ENCODE measurements at places on chromosomes 3 and 15.

DNA sequence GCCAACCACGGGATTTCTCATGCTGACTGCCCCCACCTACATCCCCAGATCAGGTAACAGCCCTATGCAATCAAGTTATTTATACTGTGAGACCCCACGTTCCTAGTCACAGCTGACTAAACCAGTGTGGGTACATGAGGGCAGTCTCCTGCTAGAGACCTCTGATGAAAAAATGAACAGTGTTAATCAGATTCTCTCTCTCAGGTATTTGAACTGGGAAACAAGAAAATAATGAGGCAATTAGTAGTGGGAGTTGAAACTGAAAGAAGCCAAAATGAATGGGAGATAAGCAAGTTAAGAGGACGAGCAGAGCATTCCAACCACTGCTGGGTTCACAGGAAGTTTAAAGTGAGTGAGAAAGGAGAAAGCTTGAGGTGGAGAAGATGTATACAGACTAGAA, 98.5 kb upstream of the MYO5C start:
- DNase-seq = no peak

DNA sequence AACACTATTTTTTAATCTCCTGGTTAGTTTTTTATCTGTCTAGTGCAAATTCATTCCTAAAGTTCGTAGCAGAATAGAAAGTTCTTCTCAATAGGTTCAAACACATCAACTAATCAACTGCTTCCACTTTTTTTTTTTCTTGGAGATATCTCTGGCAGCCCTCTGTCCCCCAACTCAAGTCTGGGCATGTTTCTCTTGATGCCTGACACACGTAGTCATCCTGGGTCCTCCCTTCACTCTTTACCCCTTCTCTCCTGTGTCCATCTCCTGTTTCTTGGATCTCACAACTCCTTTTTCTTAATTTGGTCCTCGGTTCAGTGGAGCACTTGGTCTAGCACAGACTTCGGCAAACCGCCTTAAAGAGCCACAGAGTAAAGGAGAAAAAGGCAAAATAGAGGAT, 14.4 kb downstream of the TNFAIP8L3 start:
- no peak for DNase-seq

- peak; percentile 77 for DNase-seq
These were observed 1.4 kb downstream of the FES start for GRCh38 chr15:90885432-90886290.

GRCh38 chr3:186152361-186152798, 43.5 kb upstream of the ETV5 start:
- no peak for DNase-seq

DNA sequence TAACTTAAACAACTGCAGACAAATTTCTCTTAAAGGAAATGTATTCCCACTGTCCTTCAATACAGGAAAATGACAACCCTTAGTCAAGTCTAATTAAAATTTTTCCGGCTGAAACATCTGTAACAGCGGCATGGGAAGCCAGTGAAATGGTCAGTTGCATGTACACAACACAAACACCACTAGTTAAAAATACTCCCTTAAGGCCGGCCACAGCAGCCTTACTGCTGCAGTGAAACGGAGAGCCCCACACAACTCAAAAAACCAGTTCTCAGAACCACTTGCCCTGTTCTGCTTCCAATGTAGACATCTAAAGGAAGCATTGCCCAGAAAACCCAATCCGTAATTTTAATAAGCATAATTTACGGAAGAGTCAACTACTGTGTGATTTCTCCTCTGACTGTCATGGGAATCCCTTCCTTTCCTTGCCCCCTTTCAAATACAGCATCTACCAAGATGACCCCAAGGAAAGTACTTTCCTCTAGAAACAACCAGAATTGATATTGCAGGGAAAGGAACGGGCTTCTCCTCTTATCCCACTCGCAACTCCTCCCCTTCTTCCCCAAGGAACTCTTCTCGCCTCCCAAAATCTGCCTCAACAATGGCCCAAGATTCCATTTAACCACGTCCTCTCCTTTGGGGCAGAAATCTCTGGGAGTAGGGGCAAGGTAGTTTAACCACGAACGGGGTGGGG, 1.6 kb downstream of the FBN1 start:
- DNase-seq = no peak

GRCh38 chr3:24829011-24829581, 334.4 kb upstream of the THRB start:
- no peak for DNase-seq

- no peak for DNase-seq
These were observed 1.8 kb upstream of the ZMYND10 start for GRCh38 chr3:50347187-50347813.

DNA sequence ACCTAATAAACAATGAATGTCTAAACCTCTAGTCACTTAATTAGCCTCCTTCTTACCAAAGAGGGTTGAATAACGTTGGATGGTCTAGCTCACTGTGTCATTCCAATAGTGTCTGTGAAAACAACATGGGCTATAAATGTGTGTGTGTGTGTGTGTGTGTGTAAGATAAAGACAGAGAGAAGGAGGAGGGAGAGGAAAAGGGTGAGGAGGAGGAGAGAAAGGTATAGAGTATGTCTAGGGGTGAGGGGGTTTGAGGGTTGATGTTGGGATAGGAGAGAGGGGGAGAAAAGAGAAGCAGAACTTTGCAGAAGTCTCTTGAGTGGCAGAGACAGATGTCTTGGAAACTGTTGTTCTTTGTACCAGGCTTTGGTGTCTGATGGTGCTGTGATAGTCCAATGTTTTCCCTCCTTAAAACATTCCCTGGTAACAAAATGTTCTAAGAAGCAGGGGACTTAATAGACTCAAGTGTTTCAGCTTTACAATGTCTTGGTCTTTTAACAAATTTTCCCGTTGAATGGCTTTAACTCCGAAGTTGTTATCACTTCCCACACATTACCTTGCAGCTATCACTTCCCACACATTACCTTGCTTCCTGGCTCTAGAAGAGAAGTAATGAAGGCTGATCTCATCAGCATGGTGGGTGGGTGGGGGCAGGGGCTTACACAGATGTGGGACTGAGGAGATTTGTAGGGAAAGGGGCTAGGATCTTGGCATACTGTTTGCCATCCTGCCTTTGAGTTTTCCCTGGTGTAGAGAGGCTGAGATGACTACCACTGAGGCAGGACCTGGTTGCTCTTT, 57.8 kb upstream of the ETV5 start:
- no peak for DNase-seq

- DNase-seq = no peak
These were observed 87.6 kb downstream of the BDH1 start for GRCh38 chr3:197468167-197468566.

DNA sequence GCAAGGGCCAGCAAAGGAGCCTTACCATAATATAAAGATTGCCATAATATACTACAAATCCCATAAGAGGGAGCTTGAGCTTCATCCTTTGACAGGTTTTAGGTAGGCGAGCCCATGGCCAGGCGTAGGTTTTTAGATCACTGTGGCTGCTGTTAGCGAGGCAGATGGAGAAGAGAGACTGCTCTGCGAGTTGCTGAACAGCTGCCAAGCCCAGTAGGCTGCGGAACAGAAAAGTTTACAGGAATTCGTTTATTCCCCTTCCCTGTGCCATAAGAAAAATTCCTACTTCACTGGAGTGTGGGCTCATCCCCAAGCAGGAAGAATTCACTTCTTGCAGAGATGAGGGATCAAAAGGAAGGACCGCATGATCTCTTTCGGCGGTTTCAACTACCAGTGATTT, 30.5 kb downstream of the TMED3 start:
- no peak for DNase-seq

- no peak for DNase-seq
These were observed 19.3 kb upstream of the LZTFL1 start for GRCh38 chr3:45861043-45861719.

DNA sequence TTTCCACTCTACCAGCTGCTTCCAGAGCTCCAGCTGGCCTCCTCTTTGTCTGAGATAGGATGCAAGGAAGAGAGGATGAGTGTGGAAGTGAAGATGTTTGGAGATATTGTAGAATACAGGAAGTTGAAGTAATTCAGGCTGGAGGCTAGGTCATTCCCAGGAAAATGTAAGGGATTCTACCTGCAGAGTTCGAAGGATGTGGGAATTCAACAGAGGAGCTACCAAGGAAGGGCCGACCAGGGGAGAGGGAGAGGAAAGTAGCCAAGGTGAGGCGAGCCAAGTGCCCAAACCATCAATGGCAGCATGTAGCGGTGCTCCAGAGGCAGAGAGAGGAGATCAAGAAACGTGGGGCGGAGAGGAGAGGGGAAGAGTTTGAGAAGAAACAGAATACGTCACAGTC, 49.0 kb upstream of the EPHB3 start:
- no peak for DNase-seq

- DNase-seq = no peak
These were observed 27.3 kb upstream of the FILIP1L start for GRCh38 chr3:100141586-100141985.

DNA sequence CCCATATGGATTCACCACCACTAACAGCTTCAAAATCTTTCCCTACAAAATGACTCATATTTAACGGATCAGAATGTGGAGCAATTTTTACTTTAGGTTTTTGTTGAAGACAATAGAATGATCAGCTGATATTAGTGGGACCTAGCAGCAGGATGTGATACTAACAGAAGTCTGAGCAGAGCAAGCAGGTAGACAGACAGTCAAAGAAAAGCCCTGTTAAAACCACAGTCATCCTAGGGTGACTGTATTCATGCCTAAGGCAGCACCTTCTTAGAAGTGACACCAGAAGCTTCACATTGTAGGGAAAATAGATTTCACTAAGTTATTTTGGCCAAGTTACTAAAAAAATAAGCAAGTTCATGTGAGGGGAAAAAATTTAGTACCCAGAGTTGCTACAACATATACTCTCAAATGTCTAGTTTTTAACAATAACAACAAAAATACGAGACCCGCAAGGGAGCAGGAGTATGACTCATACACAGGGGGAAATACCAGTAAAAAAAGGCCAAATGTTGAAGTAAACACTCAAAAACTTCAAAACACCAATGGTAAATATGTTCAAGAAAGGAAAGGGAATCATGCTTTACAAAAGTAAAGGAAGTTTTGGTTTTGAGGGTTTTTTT, 590.9 kb downstream of the EPHA3 start:
- DNase-seq = no peak

DNA sequence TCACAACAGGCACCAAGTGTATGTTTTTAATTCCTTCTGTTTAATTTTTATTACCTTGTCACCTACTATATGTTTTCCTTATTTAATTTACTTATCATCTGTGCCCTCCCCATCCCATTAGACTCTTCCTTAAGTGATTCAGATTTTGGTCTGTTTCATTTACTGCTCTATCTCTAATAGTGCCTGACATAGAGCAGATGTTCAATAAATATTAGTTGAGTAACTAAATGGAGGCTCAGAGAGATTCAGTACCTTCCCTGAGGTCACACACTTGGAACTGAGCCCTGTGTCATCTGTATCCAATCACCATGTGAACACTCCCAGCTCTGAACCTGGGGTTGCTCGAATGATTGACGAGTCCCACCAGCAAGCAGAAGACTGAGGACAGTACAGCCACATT, 318.1 kb upstream of the WNT5A start:
- no peak for DNase-seq
